Smooth muscle cell of the pulmonary artery (primary cell): ENCODE measurements at places on chromosomes 3 and 15. TPM values are rescaled to one million over a fixed set of nuclear protein-coding genes. Genes with fewer than 3 reads are reported as not detected.

Gene MB21D2
- 3.7 and 5.1 TPM in 2 replicates for total RNA-seq

Gene ROPN1
- total RNA-seq = not detected in 2 replicates

Gene ABTB1
- 15.4 and 21.1 TPM in 2 replicates for total RNA-seq

Gene TMEM212
- not detected in 2 replicates for total RNA-seq
